ENCODE measurements at places on chromosomes 2 and 18.

GRCh38 chr2:226334981-226335720 lies 464.5 kb downstream of the IRS1 start:
- DNase-seq: no peak

- no peak for DNase-seq
Measured at GRCh38 chr18:75304678-75305557, 94.3 kb downstream of the TSHZ1 start.

GRCh38 chr18:12026562-12026961 lies 45.3 kb downstream of the IMPA2 start:
- DNase-seq: no peak

DNA sequence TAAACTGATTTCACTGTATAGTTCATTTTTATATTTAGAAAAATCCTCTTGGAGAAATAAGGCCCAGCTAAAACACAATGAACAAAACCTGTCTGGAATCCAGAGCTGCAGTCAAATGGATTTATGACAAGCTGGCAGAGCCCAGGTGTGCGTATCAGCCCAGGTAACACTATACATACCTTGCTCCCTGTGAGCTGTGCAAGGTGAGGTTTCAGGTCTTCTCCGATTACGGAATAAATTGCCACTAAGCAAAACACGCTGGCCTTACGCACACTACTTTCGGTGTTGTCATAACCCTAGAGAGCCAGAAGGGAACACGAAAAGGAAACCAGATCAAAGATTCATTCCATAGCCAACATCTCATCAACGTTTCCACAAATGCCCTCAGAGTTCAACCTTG lies 61.9 kb upstream of the TFCP2L1 start:
- DNase-seq: no peak

DNA sequence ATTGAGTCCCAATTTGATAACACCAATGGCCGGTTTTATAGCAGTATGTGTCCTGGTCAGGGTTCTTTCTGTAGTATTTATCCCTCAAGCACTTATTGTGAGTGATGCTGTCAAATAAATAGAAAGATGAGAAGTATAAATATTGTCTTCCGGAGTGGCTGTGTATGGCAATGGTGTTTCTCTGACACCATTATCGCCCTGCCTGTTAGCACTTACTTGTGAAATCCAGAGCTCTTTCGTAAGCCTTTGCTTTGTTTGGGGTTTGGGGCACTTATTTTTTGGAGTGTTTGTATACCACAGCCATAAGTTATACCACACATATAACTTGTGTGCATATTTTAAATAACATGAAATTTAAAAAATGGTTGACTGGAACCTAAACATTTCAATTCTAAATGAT lies 29.3 kb downstream of the CD8B2 start:
- no peak for DNase-seq

- no peak for DNase-seq
Measured at GRCh38 chr18:47422524-47422923, 171.1 kb upstream of the SKOR2 start.

- no peak for DNase-seq
Measured at GRCh38 chr2:62654876-62655359, 50.6 kb upstream of the EHBP1 start.

DNA sequence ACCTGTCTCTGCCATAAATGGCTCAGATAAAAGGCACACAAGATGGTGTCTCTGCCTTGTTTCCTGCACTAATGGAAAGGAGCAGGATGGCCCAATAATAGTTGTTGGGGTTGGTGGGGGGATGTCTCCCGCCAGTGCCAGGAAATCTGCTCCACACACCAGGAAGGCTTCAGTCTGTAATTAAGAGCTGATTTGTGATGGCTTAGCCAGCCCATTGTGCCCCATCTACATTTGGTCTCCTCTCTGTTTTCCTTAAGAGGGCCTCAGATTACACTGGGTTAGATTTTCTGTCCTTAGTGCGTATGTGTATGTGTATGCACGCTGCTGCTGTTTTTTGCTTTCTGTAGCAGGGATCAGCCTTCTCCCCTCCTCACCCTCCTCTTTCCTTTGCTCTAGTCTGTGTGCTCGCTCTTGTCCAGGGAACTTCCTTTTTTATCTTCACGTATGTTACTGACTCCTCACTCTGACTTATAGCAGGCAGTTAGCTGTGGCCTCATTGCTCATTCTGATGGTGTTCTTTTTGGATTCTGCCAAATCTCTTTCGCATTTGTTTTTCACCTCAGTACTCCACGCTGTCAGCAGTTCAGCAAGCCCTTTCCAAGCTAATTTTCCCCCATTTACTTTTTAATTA lies 33.4 kb upstream of the MGAT5 start:
- no peak for DNase-seq

GRCh38 chr2:144152817-144153271 lies 367.1 kb downstream of the ZEB2 start:
- no peak for DNase-seq

- no peak for DNase-seq
Measured at GRCh38 chr2:117875786-117876185, 61.3 kb downstream of the DDX18 start.

DNA sequence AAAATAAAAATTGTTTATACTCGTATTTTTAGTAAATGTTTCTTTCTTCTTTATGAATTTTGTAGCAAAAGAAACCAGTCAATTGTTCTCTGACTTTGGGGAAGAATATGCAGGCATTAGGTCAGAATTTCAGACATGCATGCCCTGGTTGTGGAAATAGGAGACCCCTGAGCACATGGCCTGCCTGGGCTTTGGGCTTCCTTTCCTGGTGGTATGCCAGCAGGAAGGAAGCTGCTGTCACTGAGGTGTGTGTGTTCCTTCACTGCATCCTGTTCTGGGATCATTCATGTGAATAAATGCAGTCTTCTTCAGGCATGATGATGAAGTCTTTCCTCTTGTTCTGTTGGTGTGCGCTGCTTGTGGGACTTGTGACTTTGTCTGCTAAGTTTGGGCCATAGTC lies 920.2 kb upstream of the VRK2 start:
- no peak for DNase-seq

DNA sequence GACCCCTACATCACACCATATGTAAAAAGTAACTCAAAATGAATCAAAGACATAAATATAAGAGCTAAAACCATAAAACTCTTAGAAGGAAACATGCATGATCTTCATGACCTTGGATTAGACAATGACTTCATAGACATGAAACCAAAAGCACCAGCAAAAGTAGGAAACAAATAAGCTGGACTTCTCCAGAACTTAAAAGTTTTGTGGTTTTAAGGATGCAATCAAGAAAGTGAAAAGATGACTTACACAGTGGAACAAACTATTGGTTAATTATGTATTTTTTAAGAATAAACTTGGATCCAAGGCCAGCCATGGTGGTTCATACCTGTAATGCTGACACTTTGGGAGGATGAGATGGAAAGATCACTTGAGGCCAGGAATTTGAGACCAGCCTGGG lies 150.2 kb downstream of the GALNT1 start:
- no peak for DNase-seq

DNA sequence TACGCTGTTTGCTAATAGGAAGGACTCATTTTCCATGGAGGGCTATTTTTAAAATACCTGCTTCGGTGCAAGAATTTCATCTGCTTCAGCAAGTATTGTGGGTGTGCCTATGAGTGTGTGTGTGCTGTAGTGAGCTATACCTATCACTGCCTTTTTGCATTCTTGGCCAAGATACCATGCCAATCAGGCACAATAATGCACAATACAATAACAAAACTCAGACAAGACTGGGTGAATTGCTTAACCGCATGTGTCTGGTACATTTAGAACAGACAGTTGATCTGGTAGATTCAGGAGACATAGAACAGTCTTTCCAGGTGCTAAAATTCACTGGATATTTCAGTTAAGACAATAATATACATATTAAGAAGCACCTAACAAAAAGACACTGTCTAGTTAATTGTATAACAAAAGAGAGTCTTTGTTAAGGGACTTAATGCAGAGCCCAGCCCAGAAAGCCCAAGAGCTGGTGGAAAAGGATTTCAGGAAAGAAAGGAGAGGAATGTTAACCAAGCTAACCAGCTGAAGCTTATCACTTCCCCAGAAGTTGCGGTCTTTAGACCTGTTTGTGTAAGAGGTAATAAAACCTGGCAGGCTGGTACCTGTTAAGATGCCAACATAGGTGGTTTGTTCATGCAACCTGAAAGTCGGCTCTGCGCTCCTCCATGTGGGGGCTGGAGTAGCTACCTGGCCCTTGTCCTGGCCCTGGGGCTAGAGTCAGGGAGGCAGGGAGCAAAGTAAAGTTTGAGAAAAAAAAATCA lies 153.3 kb upstream of the RBMS1 start:
- DNase-seq: no peak

DNA sequence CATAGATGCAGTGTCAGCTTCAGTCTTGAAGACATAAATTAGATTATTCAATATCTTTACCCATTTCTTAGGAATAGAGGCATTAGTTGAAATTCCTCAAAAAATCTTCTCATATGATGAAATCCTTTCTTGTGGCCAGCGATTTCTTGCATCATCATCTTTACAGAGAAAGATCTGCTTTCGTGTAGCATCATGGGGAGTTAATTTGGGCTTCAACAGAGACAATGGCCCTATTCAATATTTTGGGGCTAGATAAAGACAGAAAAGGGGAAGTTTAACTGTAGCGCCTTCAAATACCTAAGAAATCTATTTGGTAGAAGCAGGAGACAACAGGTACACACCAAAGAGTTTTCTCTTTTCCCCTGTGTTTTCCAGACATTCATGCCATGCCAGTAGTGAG lies 73.8 kb downstream of the TGFA start:
- DNase-seq: no peak

DNA sequence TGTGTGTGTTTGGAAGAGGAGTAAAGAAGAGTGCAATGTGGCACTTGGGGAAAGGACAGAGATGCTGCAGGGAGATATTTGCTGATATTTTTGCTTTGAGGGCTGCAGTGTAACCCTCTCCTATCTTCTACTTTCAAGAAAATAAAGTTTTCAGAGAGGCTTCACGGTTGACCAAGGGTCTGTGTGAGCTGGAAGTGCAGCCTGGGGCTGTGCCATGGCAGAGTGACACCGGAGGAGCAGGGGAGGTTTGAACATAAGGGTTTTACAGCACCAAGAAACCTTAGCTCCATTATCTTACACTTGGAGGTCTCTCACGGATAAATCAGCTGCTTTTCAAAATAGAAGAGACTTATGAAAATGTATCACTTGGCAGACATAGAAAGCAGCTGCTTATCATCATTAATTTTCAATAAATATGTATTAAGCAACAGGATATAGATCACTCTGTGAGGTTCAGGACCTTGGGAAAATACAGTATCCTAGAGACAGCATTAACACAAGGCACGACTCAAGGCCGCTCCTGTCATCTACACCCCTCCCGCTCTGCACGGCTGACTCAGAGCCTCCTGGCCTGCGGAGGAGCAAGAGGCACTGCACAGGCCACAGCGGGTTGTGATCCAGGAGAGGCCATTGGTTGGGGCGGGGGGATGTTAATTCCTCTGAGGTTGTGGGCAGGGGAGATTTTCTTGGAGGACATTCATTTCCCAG lies 127.8 kb downstream of the COPS8 start:
- peak; percentile 82 for DNase-seq

GRCh38 chr2:157271590-157272203 lies 14.2 kb downstream of the GALNT5 start:
- DNase-seq: no peak

DNA sequence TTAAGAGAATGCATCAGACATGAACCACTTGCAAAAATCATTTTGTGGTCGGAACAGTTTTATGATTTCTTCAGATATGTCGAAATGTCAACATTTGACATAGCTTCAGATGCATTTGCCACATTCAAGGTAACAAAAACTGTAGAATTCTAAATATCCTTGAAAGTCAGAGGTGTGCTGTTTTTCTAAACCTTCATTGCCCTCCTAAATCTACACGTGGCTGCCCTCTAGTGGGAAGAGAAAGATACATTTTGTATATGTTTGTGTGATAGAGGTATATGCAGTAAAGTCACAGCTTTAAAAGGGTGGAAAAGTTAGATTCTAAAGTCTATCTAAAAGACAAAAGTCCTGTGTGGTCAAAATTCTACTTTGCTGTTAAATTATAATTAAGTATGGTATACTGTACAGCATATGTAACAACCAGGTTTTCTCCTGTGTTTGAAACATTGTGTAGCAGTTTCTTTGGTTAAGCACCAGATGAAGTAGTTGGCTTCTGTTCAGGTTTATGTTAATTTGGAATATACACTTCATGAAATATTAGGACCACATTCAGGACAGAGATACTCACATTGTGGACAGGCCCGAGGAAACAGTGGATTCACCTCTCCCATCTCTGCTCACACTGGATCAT lies 65.9 kb upstream of the ITM2C start:
- no peak for DNase-seq

GRCh38 chr2:209519906-209520305 lies 96.1 kb downstream of the MAP2 start:
- DNase-seq: no peak

GRCh38 chr2:43998263-43998662 lies 2.5 kb upstream of the LRPPRC start:
- no peak for DNase-seq

DNA sequence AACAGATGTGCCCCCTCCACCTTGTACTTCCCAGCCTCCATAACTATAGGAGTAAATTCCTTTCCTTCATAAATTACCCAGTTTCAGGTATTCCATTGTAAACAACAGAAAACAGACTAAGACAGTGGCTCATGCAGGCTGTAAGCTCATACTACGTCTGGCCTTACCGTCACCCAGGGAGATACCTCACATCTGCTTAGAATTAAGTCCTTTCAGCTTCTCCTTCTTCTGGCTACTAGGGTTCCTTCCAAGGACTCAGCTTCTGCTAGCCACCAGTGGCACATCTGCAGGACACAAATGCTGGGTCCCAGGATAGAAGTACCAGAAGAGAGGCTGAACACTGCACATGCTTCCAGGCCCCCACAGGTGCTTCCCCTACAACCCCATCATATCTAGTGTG lies 22.4 kb upstream of the FEZ2 start:
- no peak for DNase-seq

DNA sequence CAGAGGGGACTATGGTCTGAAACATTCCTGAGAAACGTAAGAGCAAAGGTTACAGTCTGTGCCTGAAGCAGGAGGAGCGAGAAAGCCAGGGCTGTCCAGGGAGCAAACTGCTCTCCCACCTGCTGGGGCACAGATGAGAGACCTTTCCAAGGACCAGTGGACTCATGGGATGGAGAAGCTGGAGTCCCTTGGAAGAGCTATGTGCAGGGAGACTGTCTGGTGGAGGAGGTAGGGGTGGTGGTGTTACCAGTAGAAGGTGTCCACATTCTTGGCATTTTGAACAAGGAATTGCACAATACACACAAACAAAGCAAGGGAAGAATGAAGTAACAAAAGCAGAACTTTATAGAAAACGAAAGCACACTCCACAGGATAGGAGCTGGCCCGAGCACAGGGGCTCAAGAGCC lies 97.9 kb upstream of the CYRIA start:
- DNase-seq: no peak

DNA sequence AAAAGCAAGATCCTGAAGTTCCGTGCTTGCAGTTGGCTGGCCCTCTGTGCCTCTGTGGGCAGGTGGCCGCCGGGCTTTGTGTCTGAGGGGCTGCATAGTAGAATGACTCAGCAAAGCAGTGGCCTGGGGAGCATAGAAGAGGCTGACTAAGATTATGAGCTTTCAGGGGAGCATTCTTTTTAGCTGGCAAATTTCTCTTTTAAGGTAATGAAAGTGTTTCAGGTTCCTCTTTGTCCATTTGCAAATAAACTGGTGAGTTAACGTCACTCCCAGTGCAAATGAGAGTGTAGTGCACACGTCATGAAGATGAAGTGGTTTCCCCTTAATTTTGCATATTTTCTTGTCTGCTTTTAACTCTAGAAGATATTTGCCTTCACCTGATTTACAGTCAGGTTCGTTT lies 98.6 kb downstream of the BCL2L11 start:
- no peak for DNase-seq

GRCh38 chr2:132542953-132543569 lies 126.5 kb downstream of the GPR39 start:
- DNase-seq: peak; percentile 5
